CD8-positive, alpha-beta memory T cell (primary cell): ENCODE measurements at places on chromosomes 11 and 22.

GRCh38 chr11:13000721-13001120 lies 8.4 kb upstream of the RASSF10 start:
- no peak for DNase-seq

GRCh38 chr22:18024276-18024939 lies at the start of gene MICAL3:
Gene MICAL3 (minus strand): TSS chr22:18024561. CDS start chr22:17906812, 117,749 bp downstream.
- peak; percentile 38 for DNase-seq

DNA sequence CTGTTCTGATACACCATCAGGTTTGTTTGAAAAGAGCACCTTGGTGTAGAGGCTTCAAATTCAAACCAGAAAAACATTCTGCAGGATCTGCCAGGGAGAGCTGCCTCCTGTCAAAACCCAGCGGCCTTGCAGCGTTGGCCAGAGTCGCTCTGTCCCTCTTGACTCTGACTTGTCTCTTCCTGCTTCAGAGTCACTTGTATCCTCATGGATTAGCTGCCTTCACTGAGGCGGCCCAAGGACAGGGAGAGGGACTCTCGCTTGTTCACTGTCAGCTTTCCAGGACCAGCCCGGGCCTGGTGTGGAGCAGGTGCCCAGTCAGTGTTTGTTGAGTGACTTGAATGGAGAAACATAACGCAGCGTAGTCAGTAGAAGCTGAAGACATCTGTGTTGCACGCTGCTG lies 18.0 kb downstream of the TBC1D22A start:
- DNase-seq: no peak

GRCh38 chr11:46951864-46952263 lies 15.3 kb downstream of the CSTPP1 start:
- no peak for DNase-seq

- DNase-seq: no peak
These were observed 24.5 kb downstream of the DLG2 start for GRCh38 chr11:85602526-85603213.

DNA sequence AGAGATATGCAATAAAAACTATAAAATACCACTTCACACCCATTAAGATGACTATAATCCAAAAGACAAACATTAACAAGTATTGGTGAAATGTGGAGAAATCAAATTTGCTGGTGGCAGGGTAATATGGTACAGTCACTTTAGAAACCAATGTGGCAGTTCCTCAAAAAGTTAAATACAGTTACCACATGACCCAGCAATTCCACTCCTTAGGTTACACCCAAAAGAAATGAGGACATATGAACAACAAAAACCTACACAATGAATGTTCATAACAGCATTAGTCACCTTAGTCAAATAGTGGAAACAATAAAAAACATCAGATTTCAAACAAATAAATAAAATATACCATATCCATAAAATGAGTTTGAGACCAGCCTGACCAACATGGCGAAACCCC lies 52.6 kb downstream of the RDX start:
- no peak for DNase-seq

- no peak for DNase-seq
These were observed 3.2 kb downstream of the SEZ6L start for GRCh38 chr22:26172389-26172990.

GRCh38 chr11:95299078-95299679 lies 68.2 kb upstream of the SESN3 start:
- DNase-seq: no peak

- DNase-seq: peak; percentile 82
These were observed 706 bp downstream of the SF1 start for GRCh38 chr11:64777449-64778222.

DNA sequence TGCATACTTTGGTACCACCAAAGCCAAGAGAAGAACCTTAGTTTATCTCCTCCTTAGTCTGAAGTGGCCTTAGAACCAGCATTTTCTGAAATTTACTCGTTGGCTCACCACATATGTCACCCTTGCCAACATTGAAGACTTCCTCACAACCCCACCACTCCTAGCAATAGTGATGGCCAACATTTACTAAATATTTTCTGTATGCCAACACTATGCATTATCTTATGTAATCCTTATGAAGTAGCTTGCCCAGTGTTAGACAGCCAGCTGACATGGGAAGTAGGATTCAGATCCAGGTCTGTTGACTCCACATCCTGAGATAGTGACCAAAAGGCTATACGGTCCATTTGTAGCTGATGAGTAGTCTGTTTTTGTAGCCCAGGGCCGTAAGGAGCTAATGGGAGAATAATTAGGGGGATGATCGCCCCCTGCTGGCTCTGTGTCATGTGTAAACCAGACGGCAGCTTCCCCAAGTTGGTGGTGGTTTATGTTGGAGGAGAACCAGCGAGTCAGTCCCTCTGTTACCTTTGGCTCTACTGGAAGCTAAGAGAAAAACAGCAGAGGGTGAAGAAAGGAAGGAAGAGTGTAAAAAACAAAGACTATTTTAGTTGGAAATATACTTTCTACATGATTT lies 120.5 kb upstream of the RASSF10 start:
- DNase-seq: peak; percentile 44

- DNase-seq: no peak
These were observed 63.1 kb downstream of the CWC15 start for GRCh38 chr11:94910270-94910669.

- no peak for DNase-seq
These were observed 681.9 kb downstream of the NTM start for GRCh38 chr11:132052342-132052741.

- DNase-seq: no peak
These were observed 116.1 kb downstream of the SHANK2 start for GRCh38 chr11:71136095-71136845.

DNA sequence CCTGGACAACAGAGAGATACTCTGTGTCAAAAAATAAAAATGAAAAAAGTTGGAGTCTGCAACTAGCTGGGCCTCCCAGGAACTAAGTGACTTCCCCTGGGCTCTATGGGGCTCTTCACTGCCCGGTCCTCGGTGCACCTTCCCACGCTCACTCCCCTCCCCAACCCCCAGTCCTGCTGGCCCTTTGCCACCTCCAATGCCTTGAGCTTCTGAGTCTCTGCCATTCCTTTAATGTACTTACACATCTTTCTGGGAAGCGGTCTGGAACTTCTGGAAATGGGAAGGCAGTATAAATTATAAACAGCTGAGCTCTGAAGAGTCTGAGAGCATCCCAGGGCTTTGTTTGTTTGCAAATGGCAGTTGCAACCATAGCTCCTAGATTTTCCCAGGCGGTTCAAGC lies 5.9 kb upstream of the BATF2 start:
- DNase-seq: no peak

DNA sequence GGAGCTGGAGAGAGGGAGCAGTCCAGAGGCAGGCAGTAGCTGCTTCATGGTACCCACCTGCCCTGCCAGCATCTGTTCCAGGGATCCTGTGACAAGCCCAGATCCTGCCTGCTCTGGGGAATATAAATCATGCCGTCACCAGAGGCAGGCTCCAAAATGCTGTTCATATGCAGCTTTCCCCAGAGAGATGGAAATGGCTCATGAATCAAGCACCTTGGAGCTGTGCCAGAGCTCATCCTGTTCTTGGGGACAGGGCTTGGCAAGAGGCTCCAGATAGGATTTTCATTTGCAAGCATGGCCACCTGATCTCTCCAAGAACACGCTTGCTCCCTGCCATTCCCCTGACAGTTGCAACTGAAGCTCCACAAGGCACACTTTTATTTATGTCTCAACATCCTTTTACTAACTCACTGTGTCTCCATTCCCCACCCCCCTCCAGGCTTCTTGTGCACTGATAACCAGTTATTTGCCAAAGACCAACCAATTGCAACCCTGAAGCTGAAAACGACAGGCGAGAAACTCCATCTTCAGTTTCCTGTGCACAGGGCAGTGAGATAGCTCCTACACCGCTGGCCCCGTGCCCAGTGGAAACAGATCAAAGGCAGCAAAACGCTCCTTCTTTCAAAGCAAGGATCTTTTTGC lies 115.8 kb upstream of the PITPNB start:
- DNase-seq: no peak

DNA sequence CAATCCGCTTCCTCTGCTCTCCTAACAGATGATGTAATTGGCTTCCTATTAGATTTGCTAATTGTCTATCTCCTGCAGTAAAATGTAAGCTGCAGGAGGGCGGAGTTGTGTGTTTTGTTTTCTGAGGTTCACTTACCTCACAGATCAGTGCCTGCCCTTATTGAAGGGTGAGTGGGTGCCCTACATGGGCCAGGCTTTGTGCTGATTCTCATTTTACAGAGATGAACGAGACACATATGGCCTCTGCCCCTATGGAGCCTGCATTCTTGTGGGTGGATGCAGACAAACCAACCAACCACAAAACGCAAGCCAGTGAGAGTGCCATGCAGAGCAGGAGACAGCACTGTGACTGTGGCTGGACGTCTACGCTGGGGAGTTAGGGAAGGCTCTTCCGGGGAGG lies 9.9 kb downstream of the TESMIN start:
- DNase-seq: no peak

- no peak for DNase-seq
These were observed 34.8 kb downstream of the EFCAB6 start for GRCh38 chr22:43777286-43777685.

DNA sequence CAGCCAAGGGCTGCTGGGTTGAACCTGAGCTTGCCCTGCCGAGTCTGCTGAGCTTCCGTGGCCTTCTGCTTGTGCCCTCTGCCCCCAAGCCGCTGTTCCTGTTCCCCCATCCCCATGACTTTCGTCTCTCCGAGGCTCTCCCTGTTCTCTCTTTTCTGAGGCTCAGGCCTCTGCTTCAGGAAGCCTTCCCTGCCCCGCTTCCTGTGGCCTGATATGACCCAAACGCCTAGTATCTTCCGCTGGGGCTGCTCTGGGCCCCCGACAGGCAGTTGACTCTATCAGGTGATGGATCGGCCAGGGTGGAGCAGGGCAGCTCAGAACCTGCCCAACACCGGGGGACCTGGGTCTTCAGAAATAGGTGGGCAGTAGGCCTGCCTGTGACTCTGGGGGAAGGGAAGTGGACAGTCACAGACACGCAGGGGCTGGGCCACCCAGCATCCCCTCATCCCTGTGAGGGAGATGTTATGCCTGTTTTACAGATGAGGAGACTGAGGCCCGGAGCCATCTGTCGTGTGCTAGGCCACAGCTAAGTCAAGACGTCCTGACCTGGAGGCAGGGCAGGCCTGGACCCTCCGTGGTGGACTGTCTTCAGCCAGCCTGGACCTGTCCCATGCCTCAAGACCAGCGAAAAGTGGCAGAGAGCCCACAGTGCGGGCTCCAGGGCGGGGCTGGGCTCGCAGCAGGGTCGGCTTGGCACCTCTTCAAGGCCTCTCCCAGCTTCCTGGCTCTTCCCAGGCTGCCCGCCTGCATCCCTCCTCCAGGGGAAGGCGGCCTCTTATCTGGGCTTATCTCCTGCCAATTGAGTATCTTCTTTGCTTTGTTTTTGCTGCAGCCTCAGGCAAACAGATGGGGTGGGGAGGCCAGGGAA lies 16.2 kb downstream of the BAD start:
- no peak for DNase-seq

GRCh38 chr11:64086258-64087123 lies 50.8 kb downstream of the FLRT1 start:
- DNase-seq: no peak

GRCh38 chr11:2678396-2678795 lies 21.4 kb downstream of the KCNQ1OT1 start:
- no peak for DNase-seq
